ENCODE measurements at places on chromosomes 3 and 15.

DNA sequence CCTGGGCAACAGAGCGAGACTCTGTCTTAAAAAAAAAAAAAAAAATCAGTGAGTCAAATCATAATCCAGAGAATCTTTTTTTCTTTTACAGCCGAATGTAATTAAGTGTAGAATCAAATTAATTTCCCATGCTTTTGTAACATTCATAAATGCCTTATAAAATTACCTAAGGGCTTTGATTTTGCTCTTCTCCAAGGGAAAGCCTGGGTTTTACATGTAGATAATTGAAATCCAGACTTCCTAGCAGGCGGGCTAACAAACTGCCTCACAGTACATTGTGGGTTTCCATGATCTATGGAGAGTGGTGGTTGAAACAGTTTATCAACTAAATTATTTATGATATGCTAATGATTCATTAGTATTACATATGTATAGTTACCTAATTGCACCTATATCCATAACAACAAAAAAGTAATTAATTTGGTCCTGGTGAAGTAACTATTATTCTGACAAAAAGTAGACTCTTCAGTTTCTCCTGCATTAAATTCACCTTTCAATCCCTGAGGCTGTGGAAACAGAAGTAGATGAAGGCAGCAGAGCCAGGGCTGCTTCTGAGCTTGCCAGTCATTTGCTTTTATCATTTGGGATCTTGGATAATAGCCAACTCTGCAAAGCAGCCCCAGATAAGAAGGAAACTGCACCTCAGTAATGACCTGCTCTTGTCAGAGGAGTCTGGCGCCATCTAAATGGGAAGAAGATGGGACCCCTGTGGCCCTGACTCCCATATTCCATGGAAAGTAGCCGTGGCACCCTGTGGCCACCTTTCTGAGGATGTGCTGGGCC, 9.5 kb downstream of the CCR9 start:
- no peak for DNase-seq

GRCh38 chr3:48950051-48950450, 31.4 kb downstream of the ARIH2 start:
- DNase-seq = no peak

DNA sequence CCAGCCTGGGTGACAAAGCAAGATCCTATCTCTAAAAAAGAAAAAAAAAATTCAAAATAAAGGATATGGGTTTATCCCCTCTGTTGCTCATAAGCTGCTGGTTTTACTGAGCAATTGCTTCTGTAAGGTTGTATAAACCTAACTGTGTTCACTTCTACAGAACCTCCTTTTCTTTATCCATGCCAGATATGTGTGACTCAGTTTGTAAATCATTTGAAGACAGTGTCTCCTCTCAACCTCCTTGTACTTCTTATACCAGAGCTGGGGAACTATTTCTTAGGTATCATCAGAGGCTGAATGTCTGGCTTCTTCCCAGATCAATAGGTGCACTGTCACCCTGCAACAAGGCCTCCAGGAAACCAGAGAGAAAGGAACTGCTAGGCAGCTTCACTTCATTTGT, 273.8 kb downstream of the CD47 start:
- DNase-seq = no peak

- no peak for DNase-seq
Measured at GRCh38 chr15:87713475-87713879, 543.1 kb downstream of the NTRK3 start.

GRCh38 chr3:185270956-185271332, 17.1 kb upstream of the EHHADH start:
- no peak for DNase-seq

DNA sequence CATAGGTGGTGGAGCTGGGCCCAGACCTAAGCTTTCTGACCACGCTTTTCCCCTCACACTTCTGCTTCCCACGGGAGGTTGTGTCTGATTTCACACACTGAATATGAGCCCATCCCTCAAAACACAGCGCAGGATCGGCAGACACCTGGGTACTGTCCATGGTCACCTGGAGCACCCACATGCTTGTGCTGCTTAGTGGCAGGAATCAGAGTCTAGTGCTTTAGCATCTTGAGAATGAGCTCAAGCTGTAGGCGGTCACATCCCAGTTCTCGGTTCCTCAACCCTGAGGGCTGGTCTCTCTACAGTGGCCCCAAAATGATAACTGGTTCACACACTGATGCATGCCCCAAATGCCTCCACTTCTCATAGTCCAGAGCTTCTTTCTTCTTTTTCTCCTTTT, 111.0 kb downstream of the SEMA5B start:
- no peak for DNase-seq

DNA sequence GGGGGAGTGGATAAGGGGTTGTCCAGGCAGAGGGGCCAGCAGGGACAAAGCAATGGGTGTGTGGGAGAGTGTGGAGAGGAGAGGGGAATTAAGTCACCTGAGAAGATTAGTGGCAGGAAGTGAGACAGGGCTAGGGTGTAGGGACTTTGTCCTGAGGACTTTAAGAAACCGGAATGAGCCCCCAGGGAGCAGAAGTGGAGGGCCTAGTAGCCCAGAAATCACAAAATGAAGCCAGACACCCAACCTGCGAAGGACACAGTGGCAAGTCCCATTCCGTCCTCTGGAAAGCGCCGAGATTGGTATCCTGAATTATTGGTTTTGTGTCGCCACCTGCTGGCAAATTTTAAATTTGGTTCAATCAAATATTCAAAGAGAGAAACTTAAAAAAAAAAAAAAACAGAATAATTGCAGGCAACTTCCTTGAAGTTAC, 78.0 kb upstream of the SLC25A36 start:
- DNase-seq = peak; percentile 39

DNA sequence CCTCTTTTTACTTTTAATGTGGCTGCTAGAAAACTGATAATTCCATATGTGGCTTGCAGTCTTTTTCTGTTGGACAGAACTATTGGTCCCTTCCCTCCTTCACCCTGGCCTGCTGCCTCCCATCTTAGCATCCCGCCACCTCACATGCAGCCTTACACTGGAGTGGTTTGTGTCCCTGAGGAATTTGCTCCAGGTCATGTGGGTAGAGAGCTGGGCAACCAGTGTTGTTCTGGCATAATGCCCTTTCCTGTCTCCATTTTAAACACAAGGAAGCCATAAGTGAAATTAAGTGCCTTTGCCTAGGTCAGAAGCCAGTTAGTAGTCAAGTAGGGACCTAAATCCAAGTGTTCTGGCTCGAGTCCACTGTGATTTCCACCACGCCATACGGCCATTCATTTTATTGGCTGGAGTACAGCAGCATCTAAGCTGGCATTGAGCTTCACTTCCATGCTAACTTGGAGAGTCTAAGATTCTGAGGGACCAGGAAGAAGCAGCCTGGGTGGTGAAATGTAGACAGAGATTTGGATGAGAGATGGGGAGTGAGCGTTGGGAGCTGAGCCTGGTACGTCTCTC, 46.0 kb upstream of the PLXNA1 start:
- no peak for DNase-seq

- DNase-seq = no peak
Measured at GRCh38 chr3:125057186-125057850, 1.5 kb upstream of the HEG1 start.

DNA sequence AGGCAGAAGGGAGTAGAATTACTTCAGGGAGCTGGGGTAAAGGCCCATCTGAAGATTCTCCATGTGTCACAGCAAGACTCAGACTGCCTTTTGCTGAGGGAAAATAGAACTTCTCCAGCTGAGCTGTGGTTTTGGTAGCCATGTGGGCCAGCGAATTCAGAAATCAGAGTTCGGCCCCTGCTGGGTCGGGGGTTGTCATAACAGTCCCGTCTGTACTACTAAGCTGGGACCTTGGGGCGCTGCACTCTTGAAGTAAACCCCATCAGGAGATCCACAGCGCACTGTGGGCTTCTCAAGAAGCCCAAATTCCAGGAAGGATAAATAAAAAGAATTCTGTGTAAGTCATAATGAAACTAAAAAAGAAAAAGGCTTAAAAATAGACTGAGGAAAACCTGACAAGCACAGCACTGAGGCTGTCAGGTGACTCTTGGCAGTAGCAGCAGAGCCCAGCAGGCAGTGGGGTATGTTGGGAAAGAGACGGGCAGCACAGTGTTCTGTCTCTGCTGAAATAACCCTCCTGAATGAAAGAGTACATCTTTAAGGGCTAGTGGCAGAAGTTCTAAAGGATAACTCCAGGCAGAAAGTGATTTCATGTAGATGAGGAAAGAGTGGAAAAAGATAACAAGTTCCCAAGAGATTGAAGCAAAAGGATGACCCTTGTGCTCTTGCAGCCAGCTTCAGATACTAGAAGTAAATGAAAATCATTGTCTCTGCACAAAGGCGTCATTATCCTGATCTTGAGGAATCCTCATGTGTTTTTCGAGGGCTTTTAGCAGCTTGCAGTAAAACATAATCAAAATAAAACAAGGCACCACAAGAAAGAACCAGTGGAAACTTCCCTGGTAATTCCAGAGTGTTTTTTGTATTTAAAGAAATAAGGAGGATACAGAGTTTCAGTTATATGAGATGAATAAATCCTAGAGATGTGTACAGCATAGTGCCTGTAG, 74.5 kb downstream of the RAB7A start:
- no peak for DNase-seq

- no peak for DNase-seq
Measured at GRCh38 chr3:185188816-185189215, 36.0 kb upstream of the C3orf70 start.

DNA sequence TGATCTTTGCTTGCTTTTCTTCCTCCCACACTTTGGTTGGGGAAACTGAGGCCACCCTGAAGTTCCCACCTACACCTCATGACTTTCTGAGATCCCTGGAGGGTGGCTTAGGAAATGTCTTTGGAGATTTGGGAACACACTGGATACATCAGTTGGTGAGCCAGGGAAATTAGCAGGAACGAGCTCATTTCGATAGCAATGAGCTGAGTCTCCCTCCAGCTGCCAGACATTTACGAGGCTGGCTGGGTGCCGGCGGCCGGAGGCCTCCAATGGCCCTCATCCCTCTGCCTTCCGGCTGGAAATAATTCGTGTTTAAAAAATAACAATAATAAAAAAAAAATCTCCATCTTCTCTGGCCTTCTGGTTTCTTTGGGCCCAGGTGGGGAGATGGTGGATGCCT, 38.8 kb downstream of the SMAD6 start:
- DNase-seq = no peak

DNA sequence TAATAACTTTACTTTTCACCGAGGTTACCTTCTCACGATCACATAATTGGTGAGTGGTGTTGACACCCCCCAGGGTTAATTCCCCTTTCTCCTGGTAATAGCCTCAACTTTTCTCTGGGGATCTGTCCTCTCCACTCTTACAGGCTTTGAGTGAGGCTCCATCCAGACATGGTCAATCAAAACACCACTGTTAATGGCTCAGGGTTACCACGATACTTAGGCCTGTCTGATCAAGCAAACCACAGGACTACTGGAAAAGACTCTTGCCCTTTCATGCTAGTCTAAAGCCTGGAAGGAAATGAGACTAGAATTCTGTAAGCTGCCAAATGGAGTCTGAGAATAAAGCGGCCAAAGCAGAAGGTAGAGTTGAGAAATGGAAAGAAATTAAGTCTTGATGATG, 56.5 kb upstream of the STT3B start:
- DNase-seq = no peak

DNA sequence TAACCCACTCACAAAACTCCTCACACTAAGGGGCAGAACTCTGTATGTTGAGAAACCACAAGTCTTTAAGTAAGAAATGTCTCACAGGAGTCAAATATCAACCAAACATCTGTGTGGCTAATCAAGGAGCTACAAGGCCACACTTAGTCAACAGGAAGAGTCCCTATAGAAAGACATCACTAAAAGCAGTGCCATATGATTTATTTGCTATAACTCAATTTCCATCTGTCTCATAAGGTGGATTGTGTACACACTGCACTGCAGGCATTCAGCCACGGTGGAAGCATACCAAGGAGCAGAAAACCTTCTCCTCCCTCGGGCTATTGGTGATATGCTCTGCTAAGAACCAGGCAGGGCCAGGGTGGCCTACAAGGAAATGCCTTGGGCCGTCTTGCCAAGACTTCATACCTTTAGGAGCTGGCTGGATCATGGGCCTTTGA, 197.6 kb upstream of the CFAP20DC start:
- no peak for DNase-seq

- no peak for DNase-seq
Measured at GRCh38 chr3:33401781-33402180, 38.4 kb downstream of the UBP1 start.

DNA sequence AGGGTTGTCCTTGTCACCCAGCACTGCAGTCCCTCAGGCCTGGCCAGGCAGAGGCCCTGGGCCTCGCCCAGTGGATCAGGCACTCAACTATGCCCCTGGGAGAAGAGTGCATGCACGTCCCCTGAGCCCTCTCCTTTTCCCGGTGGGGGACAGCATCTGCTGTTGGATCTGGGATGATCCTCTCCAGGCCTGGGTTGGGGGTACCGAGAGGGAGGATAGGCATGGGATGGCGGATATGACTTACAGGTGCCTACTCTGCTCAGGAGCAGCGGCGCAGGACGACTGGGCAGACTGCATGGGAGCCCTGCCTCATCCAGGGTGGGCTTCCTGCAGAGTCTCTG, 9.0 kb upstream of the APBA2 start:
- DNase-seq = no peak

DNA sequence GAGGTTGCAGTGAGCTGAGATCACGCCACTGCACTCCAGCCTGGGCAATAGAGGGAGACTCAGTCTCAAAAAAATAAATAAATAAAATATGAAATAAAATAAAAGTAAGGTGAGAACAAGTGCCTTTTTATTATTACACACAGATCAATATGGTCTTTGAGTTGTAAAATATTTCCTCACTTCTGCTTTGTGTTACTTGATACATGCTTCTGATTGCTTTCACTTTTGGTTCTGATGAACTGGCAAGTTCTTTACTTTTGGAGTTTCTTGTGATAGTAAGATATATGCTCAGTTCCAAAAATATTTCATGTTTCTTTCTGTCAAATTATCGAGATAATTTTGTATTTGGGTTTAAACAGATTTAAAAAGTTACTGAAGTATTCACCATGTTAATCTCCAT, 16.6 kb upstream of the GYG1 start:
- DNase-seq = no peak

- DNase-seq = no peak
Measured at GRCh38 chr15:76993114-76993725, 1.7 kb upstream of the PSTPIP1 start.

DNA sequence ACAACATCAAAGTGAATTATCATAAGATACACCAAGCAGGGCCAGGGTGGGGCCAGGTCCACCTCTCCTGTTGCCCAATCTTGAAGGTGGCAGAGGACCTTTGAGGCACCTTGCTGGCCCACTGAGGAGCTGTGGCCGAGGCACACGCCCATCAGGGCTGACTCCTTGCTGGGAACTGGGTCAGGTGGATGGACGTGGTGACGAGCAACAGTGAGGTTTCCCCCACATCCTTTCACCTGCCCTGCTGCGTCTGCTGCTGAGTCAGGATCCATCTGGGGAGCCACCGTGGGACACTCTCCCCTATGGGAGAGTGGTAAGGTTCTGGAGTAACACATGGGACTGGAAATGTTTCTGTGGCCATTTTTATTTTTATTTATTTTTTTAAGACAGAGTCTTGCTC, 17.3 kb upstream of the FURIN start:
- DNase-seq = no peak

DNA sequence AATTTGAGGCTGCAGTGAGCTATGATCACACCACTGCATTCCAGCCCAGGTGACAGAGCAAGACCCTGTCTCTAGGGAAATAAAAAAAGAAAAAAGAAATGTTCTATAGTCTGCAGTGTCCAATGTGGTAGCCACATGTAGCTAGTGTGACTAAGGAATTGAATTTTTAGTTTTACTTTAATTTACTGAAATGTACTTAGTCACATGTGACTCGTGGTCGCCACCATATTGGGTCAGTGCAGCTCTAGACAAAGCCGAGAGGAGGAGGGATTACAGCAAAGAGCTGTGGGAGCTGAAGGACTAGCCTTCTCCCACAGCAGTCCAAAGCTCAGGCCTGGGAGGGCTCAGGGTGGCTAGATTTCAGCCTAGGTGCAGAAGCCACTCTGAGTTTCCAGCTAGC, 65.9 kb upstream of the NTRK3 start:
- DNase-seq = no peak

Data from Panc1 (cell line).